ENCODE measurements at places on chromosomes 5 and 9.

DNA sequence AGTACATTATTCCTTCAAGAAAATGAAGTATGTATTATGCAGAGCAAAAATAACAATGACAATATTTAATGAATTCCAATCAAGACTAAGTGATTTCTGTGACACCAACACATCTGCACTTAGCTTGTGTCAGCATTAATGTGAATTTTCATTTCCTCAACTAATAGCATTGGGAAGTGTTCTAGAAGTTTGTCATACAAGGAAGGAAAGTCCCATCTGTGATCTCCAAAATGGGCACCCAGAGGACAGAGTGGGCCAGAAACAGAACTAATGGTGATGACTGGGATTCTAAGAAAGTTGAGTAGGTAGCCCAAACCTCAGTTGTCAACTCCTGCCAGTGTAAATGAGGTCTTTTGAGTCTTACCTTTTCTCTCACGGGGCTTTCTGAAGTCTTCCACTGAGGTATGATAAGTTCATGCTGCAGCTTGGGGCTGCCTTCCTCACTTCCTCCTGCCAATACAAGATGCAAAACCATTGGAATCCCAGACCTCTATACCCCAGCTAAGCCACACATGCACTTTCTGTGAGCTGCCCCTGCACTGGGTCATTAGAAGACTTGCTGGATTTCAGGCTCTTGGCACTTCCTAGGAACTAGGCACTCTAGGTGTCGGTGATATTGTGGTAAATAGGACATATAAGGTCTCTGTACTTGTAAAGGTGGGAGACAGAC lies 4.9 kb downstream of the ADAM19 start:
- no peak for DNase-seq

- peak; percentile 59 for DNase-seq
Observed at GRCh38 chr5:55159763-55160492, at the start of gene GPX8. Gene GPX8 (plus strand): TSS chr5:55160171. CDS start chr5:55160193, 22 bp downstream.

DNA sequence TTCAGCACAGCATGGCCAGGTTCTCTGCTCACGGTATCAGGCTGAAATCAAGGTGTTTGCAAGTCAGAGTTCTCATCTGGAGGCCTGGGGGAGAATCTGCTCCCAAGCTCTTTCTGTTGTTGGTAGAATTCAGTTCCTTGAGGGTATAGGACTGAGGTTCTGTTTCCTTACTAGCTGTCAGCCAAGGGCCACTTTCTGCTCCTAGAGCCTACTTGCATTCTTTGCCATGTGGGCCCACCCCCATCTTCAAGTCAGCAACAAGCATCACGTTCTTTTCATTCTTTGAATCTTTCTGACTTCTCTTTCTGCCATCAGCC lies 7.4 kb upstream of the CDC42SE2 start:
- no peak for DNase-seq

DNA sequence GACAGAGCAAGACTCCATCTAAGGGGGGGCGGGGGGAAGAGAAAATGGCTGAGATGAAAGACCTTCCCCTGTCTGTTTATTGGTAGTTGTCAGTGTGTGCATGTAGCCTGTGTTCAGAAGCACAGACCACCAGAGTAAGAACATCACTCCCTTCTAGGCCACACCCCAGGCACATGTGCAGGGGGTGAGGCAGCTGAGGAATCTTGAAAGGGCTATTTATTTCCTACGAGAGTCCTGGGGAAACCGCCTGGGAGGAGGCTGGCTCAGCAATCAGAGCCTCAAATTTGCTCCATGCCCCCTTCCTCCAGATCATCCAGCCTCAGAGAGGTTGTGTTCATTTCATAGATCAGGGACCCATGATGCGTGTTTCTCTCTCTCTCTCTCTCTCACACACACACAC lies 7.1 kb downstream of the MYORG start:
- DNase-seq: no peak

GRCh38 chr9:110999379-110999778 lies 38.9 kb downstream of the LPAR1 start:
- DNase-seq: no peak

All from NCI-H524 treated with DMSO at 0.1 percent for 48 hours (cell line).